ENCODE measurements at places on chromosomes 12 and 14.

- no peak for DNase-seq
Observed at GRCh38 chr14:27730204-27730603, 1036.4 kb upstream of the FOXG1 start.

GRCh38 chr12:114764510-114764909, 80.5 kb upstream of the TBX3 start:
- DNase-seq: no peak

GRCh38 chr14:31968107-31968810, 108.8 kb upstream of the ARHGAP5 start:
- no peak for DNase-seq

DNA sequence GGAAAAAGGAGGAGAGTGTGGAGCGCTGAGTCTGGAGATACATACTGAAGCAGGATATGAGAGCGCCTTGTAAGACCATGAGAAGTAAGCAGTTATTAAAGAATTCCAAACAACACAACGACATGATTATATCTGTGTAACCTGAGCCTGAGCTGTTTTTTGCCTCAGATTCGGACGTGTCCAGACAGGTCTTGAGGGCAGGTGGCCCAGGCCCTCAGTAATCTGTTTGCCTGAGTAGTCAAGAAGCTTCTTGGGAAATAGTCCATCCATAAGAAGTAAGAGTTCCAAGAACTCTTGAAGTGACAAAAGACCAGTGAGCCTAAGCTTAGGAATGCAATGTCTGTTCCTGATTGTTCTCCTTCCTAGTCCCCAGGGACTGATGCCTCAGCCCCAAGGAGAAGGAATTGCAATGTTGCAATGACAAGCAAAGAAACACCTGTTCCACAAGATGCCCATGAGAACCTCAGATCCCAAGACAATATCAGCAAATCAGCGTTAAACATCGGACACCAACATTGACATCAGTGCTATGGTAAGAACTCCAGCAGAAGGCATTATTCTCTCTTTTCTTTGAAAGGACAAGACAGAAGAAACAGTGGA, 34.7 kb upstream of the ADAMTS20 start:
- no peak for DNase-seq

GRCh38 chr14:37480446-37481290, 114.4 kb downstream of the FOXA1 start:
- DNase-seq: no peak

GRCh38 chr12:96219700-96220206, 25.6 kb downstream of the ELK3 start:
- no peak for DNase-seq

GRCh38 chr12:57235017-57235727, 5.7 kb downstream of the SHMT2 start:
- DNase-seq: no peak

DNA sequence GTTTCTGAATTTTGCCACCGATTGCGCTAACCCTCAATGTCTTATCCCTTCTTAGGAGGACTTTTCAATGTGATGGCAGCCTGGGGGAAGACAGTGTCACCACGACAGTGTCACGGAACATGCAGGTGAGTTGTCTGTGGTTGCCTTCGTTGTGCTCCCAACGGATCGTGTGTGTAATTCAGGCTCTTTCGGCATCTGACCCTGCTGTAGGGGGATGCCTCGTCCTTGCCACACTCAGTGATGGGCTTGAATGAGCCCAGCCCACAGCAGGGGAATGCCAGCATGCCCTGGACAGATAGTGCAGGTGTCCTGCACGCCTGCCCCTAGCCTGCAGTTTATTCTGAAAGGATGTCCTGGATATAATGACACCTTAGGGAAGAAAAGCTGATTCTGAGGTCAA, 123.8 kb upstream of the RTL1 start:
- DNase-seq: no peak
